ENCODE measurements at places on chromosomes 12 and 14.

DNA sequence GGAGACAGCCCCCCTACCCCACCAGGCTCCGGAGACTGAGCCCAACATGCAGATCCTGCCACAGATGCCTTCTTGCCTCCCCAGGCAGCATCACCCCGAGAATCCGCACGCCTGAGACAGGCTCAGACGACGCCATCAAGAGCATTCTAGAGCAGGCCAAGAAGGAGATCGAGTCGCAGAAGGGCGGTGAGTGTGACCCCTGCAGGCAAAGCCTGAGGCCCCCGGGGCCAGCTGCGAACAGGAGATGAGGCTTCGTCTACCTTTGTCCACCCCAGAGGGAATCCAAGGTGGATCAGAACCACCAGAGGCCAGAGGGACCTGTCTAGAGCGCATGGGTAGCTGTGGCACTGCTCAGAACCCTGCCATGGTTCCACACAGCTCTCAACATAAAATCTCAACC lies 56.9 kb downstream of the PHETA1 start:
- DNase-seq, result no peak

- DNase-seq, result no peak
Observed at GRCh38 chr12:28453686-28454085, 263.4 kb downstream of the CCDC91 start.

DNA sequence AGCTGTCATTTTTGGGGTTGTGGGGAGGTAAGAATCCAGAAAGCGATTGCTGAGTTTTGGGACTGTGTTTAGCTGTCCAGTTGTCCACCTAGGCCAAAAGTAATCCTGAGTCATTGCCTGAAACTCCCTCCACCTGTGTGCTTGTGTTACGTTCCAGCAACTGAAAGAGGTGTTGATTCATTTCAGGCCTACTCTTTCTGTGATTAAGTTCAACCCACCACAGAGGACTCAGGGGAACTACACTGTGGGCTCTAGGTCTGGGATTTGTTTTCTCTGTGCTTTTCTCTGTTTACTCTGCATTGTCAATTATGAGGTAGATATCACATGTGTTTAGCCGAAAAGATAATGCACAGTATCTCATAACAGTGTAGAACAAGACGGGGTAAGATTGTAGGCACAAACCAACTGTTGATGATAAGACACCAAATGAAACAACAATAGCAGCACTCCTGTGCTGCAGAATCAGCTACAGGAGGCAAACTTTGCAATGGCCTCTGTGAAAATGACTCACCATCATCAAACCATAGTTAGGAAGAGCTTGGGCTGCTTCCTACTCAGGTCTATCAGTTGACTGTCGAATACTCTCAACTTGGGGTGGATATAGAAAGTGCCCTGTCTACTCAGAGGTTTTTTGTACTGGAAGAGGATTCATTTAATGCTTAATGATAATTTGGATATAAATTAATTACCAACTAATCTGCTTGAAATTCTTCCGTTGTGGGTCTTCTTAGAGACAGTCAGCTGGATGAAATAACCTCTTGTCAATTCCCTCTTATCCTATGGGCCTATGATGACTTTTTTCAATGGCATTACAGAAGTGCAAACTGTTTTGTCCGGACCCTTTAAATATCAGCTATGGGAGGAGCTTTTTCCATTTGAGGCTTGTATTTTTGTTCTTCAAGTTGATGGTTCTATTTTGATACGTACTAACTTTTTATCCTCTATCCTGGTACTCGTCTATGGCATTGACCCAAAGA lies 385.9 kb downstream of the BMP4 start:
- DNase-seq, result no peak

DNA sequence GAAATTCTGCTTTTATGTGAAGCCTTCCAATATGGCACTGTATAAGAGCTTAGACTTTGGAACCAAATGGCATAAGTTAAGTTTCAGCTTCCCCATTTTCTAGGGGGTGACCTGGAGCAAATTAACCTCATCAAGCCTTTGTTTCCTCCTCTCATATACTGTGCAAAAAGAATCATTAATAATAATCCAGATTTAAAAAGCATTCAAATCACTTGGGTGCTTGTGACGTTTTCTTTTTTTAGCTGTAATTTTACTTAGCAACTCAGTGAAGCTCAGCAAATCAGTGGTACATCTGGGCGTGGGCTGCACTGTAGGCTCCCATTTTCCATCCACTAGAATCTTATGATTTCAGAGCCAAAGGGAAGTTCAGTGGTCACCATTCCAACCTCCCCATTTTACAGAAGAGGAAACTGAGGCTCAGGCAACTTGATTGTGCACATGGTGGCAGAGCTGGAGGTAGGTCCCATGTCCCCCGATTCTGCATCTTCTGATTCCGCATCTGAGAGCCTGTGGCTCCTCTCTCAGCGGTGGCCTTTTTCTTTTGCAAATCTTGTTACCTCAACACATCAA lies 131.2 kb downstream of the SNAPC1 start:
- no peak for DNase-seq

- DNase-seq, result no peak
Observed at GRCh38 chr12:104779134-104779533, 179.0 kb downstream of the SLC41A2 start.

DNA sequence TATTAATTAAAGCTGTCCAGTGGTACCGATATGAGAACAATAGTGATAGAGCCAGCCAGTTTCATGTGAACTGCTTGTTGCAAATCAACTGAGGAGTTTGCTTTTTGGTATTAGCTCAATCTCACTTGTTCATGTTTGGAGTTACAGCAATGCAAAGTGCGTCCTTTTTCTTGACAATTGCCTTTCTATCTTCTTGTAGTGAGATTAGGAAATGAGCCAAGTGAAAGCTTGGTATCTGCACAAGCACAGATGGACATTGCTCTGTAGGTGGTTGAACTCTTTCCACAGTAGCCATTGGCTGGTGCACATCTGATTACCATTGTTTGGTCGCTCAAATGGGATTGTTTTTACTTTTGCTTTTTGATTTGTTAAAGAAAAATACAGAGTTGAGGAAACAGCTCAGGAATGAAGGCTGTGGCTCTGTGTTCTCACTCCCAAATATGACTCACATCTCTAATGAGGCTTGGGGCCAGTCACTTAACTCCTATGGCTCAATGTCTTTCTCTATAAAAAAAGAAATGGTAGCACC lies 241.4 kb downstream of the BMP4 start:
- DNase-seq, result peak; percentile 17

- no peak for DNase-seq
Observed at GRCh38 chr12:93853698-93854478, 176.7 kb downstream of the CRADD start.

DNA sequence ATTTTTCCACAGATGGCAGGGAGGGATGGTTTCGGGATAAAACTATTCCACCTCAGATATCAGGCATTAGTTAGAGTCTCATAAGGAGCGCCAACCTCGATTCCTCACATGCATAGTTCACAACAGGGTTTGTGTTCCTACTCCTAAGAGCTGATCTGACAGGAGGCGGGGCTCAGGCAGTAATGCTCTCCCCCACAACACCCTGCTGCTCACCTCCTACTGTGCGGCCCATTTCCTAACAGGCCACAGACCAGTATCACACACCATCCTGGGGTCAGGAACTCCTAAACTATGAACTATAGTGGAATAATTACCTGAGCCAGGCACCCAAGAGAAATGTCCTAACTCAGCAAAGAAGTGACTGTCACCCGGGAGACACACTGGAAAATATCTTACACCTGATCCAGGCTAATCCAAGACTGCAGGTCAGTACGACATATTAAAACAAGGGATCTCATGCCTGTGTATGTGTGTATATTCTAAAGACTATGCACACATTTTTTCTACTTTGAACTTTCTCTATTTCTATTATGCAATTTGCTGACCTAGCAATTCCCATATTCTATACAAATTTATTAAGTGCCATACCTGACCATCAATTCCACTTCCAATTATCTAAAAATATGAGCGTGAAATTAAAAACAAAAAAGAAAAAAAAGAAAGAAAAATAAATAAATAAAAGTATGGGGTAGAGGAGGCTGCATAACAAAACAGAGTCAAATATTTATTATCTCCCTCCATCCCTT lies 4.7 kb downstream of the NAA25 start:
- no peak for DNase-seq

DNA sequence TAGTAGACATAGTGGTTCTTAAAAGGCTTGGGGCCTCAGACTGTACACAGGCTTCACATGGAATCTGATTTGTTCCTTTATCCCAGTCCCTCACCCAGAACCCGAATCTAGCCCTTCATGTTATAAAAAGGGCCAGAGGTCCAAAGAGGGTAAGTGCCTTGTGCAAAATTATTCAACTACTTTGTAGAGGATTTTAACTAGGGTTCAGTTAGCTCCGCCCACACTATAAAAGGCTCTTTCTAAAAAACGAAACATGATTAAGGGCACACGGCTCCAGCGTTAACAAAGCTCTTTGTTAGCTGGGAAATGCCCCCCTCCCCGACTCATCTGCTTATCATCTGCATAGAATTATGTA lies 3.2 kb upstream of the SOCS2 start:
- DNase-seq, result no peak
